ENCODE measurements at places on chromosomes 3 and 15. TPM values are rescaled to one million over a fixed set of nuclear protein-coding genes. Genes with fewer than 3 reads are reported as not detected.
A peak's percentile ranks its signal among the peaks of the same experiment; 100 is the strongest.

DNA sequence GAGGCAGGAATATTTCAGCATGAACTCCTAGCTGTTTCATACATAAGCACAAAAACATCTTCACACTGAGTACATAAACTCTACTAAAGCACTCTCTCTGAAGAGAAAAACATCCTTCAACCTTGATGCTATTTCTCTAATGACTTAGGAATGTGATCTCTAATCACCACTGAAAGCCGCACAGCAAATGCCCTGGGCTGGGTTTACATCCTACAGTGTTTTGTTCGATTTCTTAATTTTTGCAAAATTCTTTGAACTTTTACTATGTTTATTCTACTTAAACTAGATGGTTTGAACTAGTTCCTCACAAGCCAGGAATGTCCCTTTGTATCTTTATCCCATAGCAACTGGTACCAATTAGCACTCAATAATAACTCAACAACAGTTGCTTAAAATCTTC, 130.9 kb upstream of the ABI3BP start:
- DNase-seq: no peak

DNA sequence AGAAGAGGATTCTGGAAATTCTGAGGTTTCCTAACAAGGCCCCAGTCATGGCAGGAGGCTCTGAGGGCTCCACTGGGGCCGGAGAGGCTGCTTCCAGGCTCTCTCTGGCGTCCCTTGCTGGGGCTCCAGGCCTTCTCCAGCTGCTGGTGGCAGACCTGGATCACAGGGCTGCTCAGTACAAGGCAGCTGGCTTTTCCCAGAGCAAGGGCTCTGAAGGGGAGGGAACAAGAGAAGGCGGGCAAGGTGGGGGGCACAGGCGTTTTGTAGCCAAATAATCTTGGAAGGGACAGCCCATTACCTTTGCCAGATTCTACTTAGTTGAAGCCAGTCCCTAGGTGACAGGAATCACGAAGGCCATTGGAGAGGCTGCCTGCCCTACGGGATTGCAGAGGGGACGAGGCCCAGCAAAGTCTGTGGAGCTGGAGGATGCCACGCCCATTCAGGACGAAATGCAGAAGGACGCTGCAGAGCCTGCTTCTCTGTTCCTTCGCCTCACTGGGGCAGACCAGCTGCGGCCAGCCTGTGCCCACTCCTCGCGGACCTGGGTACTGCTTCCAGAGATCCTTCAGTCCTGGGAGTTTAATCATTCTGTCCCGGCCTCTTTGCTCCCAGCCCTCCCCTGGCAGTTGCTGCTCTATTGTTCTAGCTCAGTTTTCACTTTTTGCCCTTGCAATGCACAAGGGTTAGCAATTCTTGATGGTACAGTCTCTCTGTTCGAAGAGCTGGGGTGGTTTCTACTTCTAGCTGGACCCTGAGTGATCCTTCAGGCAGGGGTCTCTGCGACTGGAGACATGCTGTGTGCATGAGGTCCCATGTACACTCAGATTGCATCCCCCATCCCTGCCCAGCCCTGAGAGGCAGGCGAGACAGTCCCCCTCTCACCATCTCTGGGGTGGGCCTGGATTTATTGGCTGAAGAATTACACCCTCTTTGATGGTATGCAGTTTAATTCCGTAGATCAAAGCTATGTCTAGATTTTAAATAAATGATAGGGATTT, 149.3 kb upstream of the MEF2A start:
- peak; percentile 33 for DNase-seq

DNA sequence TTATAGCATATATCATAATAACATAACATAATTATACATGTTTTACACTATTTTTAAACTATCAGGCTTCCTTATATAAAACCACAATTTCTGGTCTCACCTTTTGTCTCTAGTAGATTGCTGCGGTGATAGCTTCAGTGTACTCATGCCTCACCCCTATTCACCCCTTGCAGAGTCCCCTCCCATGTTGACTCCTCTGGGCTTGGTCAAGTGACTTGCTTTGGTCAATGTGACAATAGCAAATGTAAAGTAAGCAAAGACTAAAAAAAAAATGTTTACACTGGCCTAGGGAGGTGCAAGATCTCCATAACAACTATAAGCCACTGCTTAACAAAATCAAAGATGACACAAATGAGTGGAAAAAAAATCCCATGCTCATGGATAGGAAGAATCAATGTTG, 537.5 kb downstream of the ROBO1 start:
- no peak for DNase-seq

DNA sequence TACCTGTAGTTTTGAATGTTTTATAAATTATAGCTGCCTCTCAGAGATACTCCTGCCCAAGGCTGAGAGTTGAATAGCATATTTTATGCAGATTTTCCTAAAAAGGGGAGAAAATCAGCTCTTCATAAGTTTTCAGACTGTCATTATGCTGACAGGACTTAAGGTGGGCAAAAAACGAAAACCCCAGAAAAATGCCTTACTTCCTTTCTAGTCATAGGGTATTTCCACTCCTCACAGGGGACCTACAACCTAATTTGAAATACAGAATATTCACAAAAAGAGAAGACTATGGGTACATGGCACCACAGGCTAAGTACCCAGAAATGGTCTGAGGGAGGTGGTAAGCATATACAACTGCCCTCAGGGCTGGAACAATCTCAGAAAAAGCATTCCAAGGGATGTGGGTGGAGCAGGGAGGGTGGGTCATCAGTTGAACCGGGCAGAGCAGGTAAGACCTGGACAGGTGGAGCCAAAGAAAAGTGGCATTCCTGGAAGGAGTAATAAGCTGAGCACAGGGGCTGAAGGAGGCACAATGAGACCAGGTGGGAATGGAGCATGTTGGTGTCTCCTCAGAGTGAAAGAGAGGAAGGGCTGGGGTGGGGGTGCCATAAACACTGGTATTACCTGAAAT, 10.6 kb upstream of the OXSR1 start:
- no peak for DNase-seq

DNA sequence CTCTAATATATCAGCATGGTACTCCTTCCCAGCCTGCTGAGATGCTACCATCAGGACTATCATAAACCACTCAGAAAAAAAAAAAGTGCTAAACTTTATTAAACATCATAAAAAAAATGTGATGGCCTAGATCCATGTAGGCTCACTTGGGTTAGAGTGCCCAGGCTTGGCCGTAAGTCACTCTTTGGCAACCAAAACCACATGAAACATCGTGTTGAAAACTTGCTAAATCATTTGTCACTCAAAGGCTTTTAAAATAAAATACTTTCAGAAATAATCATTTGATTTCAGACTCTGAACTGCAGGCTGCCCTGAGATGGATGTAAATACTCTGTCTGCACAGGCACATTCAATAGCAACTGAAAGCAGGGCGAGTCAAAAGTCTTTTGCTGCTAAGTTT, 78.4 kb upstream of the WNT5A start:
- no peak for DNase-seq

MYO5C gene
- 23.6 TPM for total RNA-seq

EEF1AKMT4 gene
- 1.6 TPM for total RNA-seq

WWTR1 gene
- total RNA-seq: 114 TPM
